ENCODE measurements at places on chromosomes 1 and 21. TPM values are rescaled to one million over a fixed set of nuclear protein-coding genes. Genes with fewer than 3 reads are reported as not detected.

DNA sequence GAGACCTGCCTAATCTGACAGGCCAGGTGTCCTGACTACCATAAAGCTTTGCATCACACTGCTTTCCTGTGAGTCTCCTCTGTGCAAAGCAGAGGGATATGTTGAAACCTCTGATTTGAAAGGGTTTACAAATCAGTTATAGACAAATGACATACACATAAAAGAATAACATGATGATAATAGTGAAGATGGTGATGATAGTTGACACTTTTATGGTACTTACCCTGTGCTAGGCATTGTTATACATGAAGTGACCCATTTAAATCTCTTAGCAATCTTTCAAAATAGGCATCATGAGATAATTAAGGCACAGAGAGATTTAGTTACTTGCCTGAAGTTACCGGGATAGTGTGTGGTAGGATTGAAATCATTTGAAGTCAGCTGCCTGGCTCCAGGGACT, 34.1 kb upstream of the PKN2 start:
- H3K27me3 ChIP-seq: no peaks in the 10 kb centered on the region
- no peaks in the 10 kb centered on the region for H3K4me1 ChIP-seq
- no peaks in the 10 kb centered on the region for H3K36me3 ChIP-seq
- no peak overlapping the region for H3K4me3 ChIP-seq
- no peak for DNase-seq

Gene OR2G2
- not detected for total RNA-seq

Gene SPRR3
- not detected for total RNA-seq

DNA sequence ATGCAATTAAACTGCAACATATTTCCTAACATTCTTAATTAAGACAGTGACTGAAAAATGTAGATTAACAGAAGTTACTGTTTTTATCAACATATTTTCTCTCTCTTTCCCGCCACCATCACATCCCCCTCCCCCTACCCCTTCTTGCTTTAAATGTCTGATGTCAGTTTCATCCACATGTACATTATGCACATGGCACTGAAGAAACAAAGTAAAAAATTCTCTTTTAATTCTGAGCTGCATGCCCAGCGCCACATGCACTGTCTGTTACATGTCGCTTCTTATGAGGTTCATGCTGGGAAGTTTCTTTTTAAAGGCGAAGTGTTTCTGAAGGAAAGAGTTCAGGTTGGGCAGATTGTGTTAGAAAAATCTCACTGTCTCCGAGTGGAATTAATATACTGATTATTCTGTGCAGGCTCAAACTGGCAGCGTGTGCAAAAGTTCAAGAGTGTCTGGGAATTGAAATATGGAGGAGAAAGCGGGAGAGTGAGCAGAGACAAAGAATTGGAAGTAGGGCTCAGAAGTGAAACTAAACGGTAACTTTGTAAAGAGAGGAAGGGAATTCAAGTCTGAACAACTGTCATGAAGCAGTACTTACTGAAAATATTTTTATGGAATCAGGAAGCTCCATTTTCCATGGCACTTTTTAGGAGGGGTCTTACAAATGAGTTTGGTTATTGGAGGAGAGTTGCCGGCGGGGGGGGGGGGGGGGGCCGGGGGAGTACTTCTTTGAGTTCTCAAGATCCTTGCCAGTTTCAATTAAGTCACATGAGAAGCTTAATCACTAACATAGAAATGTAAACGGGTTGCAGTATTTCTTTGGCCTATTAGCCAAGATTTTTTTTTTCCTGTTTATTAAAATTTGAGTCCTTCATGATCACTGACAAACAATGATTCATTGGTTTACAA, 217.6 kb downstream of the SDCCAG8 start:
- H3K36me3 ChIP-seq: no peaks in the 10 kb centered on the region
- peak overlapping the region; percentile 1 for H3K27ac ChIP-seq
- no peak for DNase-seq
- H3K4me3 ChIP-seq: peak overlapping the region; percentile 30

Gene CCDC24
- 1.2 TPM for total RNA-seq

- peak overlapping the region; percentile 45 for H3K4me3 ChIP-seq
- H3K4me1 ChIP-seq: peaks cover 14% of the 10 kb centered on the region
- H3K27me3 ChIP-seq: no peaks in the 10 kb centered on the region
- H3K36me3 ChIP-seq: no peaks in the 10 kb centered on the region
These were observed 808 bp downstream of the C1orf116 start for GRCh38 chr1:207031632-207032264.

GRCh38 chr1:199466961-199467360, 560.5 kb upstream of the NR5A2 start:
- H3K27me3 ChIP-seq: no peaks in the 10 kb centered on the region
- no peaks in the 10 kb centered on the region for H3K36me3 ChIP-seq
- H3K4me3 ChIP-seq: no peak overlapping the region
- H3K4me1 ChIP-seq: no peaks in the 10 kb centered on the region

- no peak overlapping the region for H3K4me3 ChIP-seq
- H3K27ac ChIP-seq: no peak overlapping the region
- DNase-seq: no peak
- no peaks in the 10 kb centered on the region for H3K4me1 ChIP-seq
These were observed 436.8 kb downstream of the KIF26B start for GRCh38 chr1:245591346-245592188.

Gene F3
- total RNA-seq: 36.6 TPM
